ENCODE measurements at places on chromosomes 3 and 15.

GRCh38 chr3:23589602-23590001 lies 216.2 kb upstream of the UBE2E1 start:
- DNase-seq, result no peak

- DNase-seq, result no peak
These were observed 87.8 kb upstream of the RNU6-1 start for GRCh38 chr15:67927501-67928168.

DNA sequence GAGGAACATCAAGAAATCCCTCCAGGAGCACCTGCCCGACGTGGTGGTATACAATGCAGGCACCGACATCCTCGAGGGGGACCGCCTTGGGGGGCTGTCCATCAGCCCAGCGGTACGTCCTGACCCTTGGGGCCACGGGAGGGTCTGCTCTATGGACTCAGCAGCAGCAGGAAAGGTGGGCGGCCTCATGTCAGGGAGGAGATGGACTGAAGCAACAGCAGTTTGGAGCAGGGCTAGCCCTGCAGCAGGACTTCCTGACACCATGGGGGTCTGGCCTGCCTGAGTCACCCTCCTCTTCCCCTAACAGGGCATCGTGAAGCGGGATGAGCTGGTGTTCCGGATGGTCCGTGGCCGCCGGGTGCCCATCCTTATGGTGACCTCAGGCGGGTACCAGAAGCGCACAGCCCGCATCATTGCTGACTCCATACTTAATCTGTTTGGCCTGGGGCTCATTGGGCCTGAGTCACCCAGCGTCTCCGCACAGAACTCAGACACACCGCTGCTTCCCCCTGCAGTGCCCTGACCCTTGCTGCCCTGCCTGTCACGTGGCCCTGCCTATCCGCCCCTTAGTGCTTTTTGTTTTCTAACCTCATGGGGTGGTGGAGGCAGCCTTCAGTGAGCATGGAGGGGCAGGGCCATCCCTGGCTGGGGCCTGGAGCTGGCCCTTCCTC lies 24.2 kb downstream of the HDAC11 start:
- DNase-seq, result no peak

DNA sequence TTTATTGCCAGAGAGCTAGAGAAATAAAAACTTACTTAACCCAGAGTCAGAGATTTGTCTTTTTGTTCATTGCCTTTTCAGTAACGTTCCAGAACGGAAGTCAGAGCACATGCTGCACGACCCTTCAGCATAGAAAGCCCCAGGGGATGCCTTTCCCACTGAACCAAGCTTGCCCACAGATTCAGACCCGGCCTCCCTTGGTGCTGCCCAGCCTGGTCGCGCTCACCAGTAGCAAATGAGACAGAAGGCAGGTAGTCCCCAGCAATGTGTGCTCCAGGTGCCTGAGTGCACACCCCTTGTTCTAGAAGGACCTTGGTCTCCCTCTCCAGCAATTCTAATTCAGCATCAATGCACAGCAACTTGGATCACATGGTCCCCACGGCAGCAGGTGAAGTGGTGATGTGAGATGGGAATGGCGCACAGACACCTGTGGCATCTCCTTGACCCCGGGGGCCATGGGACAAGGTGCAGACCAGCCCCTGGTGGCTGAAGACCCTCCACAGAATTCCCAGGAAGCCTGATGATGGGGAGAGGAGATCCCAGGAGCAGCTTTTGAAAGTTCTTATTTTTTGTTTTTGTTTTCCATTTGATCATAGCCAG lies 91.8 kb upstream of the IQSEC1 start:
- DNase-seq, result no peak

DNA sequence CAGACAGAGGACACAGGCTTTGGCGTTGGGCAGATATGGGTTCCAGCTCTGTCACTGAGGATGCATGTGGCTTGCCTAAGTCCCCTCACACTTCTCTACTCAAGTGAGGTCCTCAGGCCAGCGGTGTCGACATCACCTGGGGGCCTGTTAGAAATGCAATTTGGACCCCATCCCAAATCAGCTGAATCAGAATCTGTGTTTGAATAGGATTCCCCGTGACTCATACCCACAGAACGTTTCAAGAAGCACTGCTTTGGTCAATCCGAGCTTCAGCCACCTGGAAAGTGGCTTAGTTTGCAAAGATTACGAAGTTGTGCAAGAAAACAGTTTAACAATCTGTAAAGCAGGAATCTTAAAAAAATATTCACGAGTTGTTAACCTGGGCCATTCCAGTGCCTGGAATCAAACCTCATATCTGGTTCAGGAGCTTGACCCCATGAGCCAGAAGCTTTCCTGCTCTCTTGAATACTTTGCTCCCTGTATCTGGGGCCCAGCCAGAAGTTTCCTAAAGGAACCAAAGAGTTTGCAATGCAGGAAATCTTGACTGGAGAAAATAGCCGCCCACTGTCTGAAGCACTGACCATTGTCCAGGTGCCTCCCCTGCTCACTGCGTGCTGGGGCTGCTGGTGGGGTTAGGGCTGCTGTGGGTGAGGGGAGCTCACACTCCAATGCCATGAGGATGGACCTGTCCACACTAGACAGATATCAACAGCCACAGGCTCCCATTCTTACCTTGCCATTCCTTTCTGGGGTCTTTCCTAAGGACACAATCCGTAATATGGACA lies 208.5 kb upstream of the LINGO1 start:
- DNase-seq, result no peak

DNA sequence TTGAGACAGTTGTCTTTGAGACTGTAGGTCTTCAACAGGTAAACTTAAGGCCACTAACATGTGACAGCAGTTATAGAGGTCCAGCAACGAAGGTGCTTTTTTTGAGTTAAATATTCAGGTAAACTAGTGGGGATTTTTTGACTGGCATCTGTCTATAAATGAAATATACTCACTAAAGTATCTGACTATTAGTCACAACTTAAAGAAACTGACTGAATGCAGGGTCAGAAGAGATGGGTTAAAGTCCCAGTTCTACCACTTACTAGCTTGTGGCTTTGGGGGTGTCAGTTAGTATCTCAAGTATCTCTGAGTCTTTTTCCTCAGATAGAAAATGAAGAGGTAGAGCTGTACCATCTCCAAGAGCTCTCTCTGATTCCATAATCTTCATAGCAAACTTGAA lies 18.0 kb downstream of the MIX23 start:
- no peak for DNase-seq

GRCh38 chr3:82085356-82085755 lies 323.9 kb upstream of the GBE1 start:
- no peak for DNase-seq

- no peak for DNase-seq
These were observed 165.6 kb downstream of the IGF1R start for GRCh38 chr15:98813951-98814350.

DNA sequence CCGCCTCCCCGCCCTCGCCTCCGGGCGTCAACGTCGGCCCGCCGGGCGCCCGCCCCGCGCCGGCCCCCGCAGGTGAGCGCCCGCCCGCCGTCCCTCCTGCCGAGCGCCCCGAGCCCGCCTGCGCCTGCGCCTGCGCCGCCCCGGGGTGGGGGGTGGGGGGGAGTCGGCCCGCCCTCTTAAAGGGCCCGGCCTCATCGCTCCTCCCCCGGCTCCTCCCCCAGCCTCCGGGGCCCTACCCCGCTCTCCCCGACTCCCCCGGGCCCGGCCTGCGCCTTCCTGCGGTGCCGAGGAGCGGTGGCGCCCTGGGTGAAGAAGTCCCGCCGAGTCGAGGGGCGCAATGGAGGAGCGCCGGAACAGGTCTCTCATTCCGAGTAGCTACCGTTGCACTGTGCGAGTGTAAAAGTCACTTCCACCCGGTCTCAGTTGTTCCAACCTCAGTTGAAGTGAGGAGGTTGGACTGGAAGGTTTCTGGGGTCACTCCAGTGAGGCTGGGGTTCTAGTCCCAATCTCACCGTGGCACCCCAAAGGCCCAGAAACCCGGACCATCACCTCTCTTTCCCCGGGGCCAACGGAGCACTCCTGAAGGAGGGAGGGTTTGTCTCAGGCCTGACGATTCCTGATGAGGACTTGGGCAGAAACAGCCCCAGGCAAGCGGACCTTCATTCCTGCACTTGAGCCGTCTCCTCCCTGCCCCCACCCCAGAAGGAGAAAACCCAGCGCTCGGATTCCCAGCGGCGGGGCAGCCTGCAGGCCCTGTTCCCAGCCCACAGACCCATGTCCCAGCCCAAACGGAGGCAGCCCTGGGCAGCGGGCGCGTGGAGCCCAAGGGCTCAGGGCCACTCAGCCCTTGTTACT lies 1.5 kb upstream of the TNK2 start:
- DNase-seq, result peak; percentile 90

DNA sequence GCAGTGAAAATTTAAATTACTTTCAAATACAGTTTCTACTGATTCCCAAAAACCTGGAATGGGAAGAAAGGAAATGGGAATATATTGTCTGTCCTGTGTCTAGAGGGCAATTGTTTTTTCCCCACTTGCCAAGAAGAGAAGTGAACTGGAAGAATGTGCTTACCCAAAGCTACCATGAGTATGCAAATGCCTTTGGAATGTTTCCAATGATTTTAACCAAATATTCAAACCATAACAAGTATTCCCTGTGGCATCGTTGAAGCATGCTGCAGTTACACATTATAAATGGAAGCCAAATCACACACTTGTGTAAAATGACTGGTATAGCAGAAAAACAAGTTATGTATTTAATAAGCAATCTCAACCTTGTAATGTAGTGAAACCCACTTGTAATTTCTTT lies 368.2 kb downstream of the GBE1 start:
- no peak for DNase-seq

- DNase-seq, result no peak
These were observed 49.1 kb downstream of the CA12 start for GRCh38 chr15:63332367-63333124.

DNA sequence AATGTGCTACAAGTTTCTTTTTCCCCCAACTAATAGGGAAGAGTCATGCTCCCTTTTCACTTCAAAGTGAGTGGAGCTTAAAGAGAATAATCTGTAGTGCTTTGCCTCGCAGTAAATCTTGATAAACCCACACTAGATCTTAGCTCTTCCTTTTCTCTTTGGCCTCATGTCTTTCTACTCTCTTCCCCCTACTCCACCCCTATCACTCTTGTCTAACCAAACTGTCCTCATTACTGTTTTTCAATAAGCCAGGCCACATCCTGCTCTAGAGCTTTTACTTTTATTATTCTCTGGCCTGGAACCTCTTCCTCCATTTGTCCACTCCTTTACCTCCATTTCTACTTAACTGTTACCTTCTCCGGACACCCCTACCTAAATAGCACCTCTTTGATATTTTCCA lies 291.0 kb upstream of the SATB1 start:
- DNase-seq, result no peak

DNA sequence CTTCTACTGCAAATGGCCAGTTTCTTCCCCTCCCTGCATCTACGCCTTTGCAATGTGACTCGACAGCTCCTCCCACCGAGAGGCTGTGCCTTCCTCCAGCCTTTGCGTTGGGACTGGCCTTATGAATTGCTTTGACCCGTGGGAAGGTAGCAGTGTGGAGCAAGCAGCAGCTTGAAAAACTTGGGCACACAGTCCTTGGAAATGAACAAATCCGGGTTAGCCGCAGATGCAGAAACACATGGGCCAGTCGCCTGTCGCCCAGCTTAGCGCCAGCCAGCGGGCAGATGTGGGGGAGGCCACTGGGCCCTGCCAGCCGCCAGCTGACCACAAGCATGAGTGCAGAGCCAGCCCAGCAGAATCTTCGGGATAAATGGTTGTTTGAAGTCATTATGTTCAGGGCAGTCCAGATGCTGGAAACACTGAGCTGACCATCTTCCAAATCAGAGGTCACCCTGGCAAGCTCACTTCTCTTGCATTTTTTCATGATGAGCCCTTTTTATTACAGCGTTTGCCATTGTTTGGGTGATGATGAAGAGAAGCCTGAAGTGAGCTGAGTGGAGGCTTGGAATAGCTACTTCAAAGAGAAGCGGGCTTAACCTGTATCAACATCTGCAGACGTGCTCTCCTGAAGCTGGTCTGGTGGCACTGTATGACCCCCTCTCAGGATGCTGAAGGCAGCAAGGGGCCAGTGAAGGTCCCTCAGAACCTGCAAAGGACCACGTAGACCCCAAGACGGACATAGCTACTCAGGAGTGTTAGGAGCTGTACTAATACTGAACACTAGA lies 9.8 kb downstream of the SELENOS start:
- DNase-seq, result no peak

DNA sequence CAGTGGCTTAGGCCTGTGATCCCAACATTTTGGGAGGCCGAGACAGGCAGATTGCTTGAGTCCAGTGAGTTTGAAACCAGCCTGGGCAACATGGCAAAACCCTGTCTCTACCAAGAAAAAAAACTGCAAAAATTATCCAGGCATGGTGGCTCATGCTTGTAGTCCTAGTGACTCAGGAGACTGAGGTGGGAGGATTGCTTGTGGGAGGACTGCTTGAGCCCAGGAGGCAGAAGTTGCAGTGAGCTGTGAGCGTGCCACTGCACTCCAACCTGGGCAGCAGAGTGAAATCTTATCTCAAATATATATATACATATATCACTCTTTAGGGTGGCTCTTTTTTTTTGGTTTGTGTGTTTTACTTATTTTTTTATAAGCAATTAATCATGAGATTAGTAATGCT lies 83.7 kb upstream of the WDR72 start:
- no peak for DNase-seq

DNA sequence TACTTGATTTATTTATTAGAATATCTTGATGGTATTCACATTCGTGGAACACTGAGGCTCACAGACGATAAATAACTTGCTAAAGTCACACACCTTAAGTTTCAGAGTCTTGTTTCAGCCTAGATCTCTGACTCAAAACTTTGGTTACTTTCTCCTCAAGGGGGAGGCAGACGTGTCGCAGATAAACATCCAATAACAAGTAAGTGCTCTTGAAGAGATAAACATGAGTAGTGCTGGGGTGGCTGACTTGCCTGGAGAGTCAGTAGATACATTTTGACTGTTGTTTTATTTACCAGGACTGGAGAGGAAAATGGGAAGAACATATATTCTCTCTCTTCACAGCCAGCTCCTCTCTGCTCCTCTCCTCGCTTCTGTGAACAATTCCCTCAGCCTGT lies 31.3 kb downstream of the FBXO45 start:
- no peak for DNase-seq

DNA sequence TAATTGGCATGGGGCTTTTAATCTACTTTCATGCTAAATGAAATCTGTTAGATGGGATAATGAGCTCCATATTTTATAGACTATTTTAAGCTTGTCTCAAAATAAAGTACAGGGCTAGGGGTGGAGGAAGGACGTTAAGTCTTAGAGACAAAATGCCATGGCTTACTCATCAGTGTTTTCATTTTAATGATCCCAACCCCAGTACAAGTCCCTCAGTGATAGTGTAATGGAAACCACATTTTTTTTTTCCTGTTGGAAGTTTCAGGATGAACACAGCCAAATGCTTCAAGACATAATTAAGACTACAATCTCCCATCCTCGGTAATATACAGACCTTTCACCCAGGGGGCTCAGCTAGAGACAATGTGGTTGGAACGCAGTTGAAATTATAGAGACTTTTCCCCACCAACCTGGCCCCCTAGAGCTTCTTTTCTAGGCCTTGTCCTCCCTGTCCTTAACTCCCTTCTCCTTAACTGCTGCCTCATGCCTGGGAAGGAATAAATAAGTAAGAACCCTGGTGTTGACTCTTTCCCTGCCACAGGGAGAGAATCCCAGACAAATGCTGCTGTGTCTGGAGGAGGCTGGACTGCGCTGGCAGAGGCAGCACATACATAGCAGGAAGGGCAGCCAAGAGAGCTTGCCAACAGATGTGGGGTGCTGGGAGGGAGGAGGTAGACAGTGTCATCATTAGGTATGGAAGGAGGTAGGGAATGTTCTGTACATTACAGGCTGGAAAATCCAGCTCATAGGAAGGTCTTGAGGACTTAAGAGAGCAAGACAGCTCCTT lies 115.4 kb upstream of the ROPN1 start:
- no peak for DNase-seq

Measured in activated naive CD4-positive, alpha-beta T cell treated with anti-CD3 and anti-CD28 coated beads, Interleukin-2, amount 50 U/mL, for 16 hours (primary cell).